CD4-positive, alpha-beta T cell treated with Interleukin-12 subunit alpha and Interleukin-12 subunit beta, for 1 hour (primary cell): ENCODE measurements at places on chromosomes 6 and 20.

- DNase-seq, result no peak
Measured at GRCh38 chr6:88124925-88125557, 41.1 kb downstream of the CNR1 start.

- DNase-seq, result no peak
Measured at GRCh38 chr6:16947375-16948015, 154.4 kb upstream of the STMND1 start.

GRCh38 chr6:156396068-156396771 lies 381.0 kb upstream of the ARID1B start:
- peak; percentile 55 for DNase-seq

- DNase-seq, result no peak
Measured at GRCh38 chr6:131159578-131159977, 24.3 kb downstream of the AKAP7 start.

- DNase-seq, result no peak
Measured at GRCh38 chr6:44533421-44533820, 145.9 kb downstream of the CDC5L start.

- no peak for DNase-seq
Measured at GRCh38 chr6:81744131-81744530, 8.3 kb downstream of the TENT5A start.

DNA sequence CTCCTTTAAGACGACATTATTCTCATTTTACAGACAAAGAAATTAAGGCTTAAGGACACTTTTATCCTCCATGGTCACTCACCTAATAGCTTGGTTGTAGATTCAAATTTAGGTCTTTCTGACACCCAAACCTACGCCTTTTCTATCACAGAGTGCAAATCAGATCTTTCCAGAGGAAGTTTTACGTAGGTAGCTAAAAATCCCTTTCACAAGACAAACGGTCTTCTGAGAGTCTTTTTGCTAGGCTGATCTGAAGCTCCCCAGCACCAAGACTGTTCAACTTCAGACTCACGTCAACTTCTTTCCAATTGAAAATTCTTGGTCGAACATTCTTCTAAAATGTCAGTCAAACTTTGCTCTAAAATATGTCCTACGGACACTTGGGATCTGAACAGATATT lies 46.5 kb downstream of the BLOC1S5 start:
- DNase-seq, result no peak

GRCh38 chr6:53984163-53984562 lies 127.1 kb upstream of the MLIP start:
- DNase-seq, result no peak

DNA sequence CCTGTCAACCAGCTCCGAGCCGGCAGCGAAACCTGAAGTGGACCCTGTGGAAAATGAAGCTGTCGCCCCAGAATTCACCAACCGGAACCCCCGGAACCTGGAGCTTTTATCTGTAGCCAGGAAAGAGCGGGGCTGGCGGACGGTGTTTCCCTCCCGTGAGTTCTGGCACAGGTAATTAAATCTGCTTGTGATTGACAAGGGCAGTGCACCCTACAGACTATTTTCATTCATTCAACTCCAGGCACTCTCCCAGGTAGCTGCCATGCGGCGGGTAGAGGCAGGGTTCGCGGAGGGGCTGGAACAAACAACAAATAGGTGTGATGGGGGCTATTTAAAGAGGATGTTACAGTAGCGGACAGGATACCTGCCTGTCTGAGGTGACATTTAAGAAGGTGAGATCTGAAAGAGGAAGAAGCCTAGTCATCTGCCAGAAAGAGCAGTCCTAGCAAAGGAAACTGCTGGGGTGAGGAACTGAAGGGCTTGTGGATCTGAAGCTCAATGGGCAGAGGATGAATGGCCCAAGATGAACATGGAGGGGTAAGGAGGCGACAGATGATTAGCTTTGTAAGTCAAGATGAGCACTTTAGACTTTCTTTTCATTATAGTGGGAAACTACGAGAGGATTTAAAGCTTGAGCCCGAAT lies 810 bp downstream of the MRPL18 start:
- DNase-seq, result no peak

DNA sequence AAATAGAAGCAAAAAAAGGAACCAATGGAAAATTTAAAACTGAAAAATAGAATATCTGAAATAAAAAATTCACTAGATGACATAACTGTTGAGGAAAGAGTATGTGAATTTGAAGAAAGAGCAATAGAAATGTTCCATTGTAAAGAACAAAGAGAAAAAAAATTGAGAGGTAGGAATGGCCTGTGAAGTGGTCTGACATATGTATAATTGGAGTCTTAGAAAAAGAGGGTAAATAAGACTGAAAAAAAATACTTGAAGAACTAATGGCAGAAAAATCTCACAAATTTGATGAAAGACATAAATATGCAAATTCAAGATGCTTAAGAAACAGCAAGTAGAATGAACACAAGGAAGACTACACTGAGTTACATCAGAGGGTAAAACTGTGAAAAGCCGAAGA lies 93.4 kb downstream of the QKI start:
- no peak for DNase-seq

DNA sequence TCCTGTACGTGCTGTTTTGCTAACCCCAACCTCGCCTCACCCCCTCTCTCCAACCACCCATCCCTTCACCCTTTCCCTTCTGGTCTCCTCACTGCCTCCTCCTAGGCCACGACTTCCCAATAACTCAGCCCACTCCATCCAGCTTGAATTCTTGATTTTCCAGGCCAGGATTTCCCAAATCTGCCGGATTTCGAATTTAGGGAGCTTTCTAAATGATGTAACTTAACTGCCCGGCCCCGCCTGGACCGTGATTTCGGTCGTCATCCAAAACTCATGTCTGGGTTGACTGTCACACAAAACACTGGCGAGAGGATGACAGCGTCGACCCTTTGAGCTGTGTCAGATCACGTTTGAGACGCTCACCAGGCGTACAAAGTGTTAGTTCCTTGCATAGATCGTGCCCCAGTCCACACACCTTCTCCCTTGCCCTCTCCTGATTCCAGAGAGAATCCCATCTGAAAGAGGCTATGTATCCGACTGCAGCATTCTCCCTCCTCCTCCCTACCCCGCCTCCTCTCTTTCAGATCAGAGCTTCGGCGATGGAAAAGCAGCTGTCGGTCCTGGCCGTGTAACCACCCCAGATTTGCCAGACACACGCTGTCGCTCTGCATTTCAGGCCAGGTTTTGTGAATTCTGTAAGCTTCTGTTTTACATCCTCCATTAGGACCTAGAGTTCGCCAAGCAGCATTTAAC lies 168.2 kb downstream of the GPX5 start:
- no peak for DNase-seq

DNA sequence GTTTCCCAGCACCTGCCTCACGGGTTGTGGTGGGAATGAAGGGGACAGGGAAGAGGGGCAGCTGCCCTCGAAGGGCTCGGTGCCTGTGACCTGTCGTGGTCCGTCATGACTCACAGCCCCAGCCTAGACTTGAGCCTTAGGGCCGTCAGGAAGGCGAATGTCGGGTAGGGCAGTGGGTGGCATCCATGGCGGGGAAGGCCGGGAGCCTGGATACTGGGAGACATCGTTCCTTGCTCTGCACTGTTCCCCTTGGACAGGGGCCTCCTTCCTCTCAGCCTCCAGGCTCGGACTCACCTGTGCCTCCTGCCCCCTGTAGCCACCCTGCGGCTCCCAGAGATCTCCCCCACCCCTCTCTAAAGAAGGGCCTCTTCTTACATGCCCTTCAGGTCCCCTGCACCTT lies 52.2 kb upstream of the APCDD1L start:
- DNase-seq, result no peak

- no peak for DNase-seq
Measured at GRCh38 chr6:104956731-104957294, at the start of gene LIN28B. Gene LIN28B (plus strand): TSS chr6:104957107. CDS start chr6:104957251, 144 bp downstream.
